ENCODE measurements at places on chromosomes 3 and 15.

- peak; percentile 39 for DNase-seq
These were observed 67.1 kb downstream of the ATP8B4 start for GRCh38 chr15:50051811-50052419.

- DNase-seq: no peak
These were observed 42.2 kb downstream of the DAPK2 start for GRCh38 chr15:64004056-64004455.

- DNase-seq: no peak
These were observed 5.1 kb upstream of the SLC25A38 start for GRCh38 chr3:39378088-39378487.

DNA sequence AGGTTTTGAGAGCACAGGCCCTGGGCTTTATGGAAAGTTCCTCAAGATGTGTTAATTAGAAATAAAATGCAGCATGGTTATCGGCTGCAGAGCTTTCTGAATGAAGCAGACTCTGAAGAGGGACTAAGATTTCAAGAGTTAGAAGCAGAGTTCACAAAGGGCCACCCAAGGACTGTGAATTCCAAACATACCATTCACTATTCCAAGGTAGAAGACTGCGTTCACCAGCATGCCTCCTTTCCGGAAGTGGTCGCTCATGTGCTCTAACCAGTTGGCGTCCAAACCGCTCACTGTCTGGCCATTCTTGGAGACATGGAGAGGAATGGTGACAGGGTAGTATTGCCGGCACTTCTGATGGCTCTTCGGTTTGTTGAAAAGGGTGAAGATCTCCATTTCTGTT is 104.9 kb downstream of the OXNAD1 start:
- DNase-seq: no peak

- DNase-seq: no peak
These were observed 128.3 kb downstream of the MAP2K5 start for GRCh38 chr15:67670647-67671305.

GRCh38 chr3:11530153-11530721 is 113.5 kb downstream of the VGLL4 start:
- peak; percentile 93 for DNase-seq

GRCh38 chr3:120821426-120821825 is 78.9 kb downstream of the GTF2E1 start:
- no peak for DNase-seq

DNA sequence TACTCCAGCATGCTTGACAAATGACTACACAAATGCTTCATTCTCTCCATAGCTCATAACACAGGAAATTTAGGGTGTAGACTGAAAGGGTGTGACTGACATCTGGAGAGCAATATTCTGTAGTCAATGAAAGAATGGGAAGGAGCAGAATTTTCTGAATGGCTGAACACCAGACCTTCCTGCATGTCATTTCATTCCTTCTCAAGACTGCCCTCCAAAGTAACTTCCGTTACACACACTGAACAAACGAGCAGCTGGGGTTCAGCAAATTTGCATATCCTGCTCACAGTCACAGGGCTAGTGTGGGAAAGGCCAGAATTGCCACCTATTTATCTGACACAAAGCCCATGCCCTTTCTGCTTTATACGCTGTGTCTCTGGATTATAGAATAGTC is 325.0 kb upstream of the CFAP20DC start:
- DNase-seq: peak; percentile 14

DNA sequence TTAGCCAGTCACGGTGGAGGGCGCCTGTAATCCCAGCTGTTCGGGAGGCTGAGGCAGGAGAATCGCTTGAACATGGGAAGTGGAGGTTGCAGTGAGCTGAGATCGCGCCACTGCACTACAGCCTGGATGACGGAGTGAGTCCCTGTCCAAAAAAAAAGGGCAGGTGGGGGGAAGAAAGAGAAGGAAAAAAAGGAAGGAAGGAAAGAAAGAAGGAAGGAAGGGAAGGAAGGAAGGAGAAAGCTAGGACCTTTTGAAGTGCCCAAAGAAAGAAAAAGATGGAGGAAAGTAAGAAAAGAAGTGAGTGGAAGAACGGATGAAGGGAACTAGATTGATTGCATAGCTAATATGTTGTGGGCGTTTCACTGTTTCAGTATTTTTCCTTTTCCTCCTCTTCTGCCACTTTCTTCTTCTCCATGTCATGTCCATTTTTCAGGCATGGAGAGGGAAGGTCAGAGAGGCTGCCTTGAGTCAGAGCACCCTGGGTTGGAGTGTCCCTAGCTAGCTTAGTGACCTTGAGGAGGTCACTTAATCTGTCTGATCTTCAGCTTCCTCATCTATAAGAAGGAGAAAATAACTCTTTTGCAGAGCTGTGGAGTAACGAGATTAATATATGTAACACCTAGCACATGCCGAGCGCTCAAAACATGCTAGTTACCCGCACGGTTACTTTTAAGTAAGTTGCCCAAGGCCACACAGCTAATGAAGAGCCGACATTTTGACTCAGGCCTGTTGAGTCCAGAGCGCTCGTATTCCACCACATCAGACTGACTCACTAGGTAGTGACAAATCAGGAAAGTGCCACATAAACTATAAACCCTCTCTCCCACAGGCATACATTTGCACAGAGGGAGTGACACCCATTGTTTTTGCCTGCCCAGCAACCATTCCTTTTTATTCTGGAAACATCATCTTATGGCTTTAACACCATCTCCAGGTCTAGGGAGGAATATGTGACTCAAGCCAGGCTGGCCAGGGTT is 42.2 kb downstream of the BHLHE40 start:
- no peak for DNase-seq

DNA sequence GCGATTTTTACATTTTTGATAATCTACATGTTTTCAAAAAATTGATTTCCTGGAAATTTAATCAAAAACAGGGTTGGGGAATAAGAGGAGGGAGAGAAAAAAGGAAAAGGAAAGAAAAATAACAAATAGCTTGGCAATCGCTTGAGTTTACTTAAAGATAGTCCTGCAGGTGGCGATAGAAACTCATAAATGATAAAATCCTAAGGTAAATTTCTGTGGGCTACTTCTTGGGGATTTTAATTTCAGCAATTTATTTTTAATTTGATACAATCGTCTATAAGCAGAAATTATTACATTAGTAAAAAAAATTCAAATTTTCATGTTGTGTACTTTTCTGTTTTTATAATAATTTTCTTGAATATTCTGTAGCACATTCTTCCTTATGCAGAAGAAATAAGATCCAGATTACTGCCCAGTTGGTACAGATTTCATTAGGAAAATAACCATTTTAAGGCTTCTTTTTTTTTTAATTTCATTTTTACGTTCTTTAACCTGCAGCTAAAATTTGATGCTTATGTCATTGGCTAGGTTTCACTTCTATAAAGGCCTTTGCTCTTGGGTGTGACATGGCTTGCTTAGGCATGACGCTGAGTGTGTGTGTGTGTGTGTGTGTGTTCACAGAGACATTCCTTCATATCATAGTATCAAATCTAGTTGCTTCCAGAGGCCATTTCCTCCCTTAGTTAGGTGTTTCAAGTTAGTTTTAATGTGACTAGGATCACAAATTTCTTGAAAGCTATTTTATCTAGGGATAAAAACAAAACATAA is 181.8 kb downstream of the MCTP2 start:
- DNase-seq: peak; percentile 69

- DNase-seq: no peak
These were observed 376 bp downstream of the TADA3 start for GRCh38 chr3:9791790-9792404.

GRCh38 chr3:58999774-59000160 is 50.1 kb downstream of the CFAP20DC start:
- peak; percentile 3 for DNase-seq

GRCh38 chr3:177778633-177779032 is 581.4 kb upstream of the TBL1XR1 start:
- DNase-seq: peak; percentile 8

DNA sequence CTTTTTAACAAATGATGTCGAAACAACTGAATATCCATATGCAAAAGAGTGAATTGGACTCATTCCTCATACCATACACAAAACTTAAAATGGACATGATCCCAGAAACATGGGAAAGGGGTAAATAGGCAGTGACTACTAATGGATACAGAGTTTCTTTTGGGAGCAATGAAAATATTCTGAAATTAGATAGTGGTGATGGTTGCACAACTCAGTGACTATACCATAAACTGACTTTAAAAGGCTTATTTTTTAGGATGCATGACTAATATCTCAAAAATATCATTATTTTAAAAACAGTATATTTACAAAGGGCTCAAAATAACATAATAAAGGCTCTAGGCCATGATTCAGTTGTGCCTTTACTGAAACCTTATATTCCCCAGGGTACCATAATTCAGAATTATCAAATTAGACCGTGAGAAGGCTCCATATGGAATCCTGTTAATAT is 16.3 kb upstream of the ATP13A3 start:
- DNase-seq: peak; percentile 63

GRCh38 chr3:81565041-81565440 is 196.4 kb downstream of the GBE1 start:
- no peak for DNase-seq

- DNase-seq: no peak
These were observed 329.4 kb upstream of the CTNNB1 start for GRCh38 chr3:40869939-40870338.

GRCh38 chr3:175105066-175105465 is 245.9 kb downstream of the NAALADL2 start:
- no peak for DNase-seq

GRCh38 chr3:153246331-153246730 is 84.3 kb downstream of the RAP2B start:
- no peak for DNase-seq

- peak; percentile 28 for DNase-seq
These were observed 1.4 kb upstream of the SEC13 start for GRCh38 chr3:10322352-10322710.

DNA sequence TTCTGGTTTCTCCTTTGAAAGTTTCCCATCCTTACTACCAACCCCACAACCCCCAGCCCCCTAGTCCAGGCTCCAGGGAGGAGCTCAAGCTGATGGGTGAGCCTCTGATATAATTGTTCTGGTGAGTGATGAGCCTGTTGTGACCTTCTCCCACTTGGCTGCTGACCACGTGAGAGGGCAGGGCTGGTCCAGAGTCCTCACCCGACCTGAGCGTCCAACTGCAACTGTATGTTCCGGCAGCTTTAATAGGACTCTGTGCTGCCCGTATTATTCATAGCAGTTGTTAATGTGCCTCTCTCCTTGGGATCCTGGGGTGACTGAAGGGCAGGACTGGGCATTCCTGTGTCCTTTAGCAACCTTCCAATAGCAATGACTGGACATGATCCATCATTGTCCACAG is 56.2 kb downstream of the B3GNT5 start:
- no peak for DNase-seq

- no peak for DNase-seq
These were observed 113.2 kb upstream of the TP63 start for GRCh38 chr3:189517981-189518380.

- DNase-seq: no peak
These were observed 433.7 kb upstream of the NAALADL2 start for GRCh38 chr3:174425422-174425821.

DNA sequence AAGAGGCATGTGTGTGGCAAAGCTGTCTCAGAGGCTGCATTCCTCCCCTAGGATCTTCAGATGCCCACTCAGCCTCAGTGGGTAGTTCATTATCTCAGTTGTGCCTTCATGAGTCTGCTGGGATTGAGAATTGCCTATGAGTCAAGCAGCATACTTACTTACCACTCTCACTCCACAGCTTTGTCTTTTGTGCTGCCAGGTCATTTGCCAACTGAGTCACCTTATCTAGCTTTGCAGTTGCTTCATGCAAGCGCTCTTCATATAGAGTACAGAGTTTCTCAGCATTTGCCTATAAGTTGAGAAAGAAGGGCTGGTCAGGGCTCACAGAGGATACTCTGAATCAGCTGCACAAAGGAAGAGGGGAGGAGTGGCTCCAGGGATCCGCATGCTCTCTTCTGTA is 89.5 kb downstream of the MYH15 start:
- DNase-seq: no peak

- no peak for DNase-seq
These were observed 701.3 kb downstream of the ROBO1 start for GRCh38 chr3:79066481-79066880.

GRCh38 chr15:41923401-41923997 is 29.6 kb upstream of the SPTBN5 start:
- no peak for DNase-seq

- peak; percentile 59 for DNase-seq
These were observed 39.1 kb downstream of the SYNM start for GRCh38 chr15:99143655-99144610.

DNA sequence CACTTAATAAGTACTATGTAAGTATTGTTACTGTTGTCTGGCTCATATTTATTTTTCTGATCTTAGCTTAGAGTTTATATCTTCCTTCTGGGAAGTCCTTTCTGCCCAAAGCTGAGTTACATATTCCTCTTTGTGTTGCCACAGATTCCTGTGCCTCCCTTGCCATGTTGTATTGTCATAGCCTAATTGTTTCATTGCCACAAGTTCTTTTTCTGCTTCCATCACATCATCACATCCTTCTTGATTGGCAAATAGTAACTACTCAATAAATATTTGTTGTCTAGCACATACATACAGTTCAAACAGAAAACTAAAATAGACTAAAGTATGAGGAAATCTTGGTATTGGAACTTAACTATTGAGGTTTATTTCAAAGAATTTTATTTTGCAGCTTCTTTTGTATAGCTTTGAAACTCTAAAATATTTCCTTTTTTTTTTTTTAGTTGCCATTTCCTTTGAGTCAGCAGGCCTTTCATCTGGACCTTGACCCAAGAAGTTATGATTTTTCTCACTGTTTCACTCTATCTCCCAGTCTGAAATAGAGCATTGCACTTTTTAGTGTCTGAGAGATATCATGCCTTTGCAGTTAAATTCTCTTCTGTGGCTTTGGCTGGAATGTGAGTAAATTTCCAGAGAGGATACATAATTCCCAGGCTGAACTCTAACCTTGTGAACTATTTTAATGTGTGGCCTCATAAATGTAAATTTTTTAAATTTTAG is 98.2 kb downstream of the ZNF609 start:
- no peak for DNase-seq

GRCh38 chr3:114929971-114930732 is 216.9 kb downstream of the ZBTB20 start:
- DNase-seq: no peak

DNA sequence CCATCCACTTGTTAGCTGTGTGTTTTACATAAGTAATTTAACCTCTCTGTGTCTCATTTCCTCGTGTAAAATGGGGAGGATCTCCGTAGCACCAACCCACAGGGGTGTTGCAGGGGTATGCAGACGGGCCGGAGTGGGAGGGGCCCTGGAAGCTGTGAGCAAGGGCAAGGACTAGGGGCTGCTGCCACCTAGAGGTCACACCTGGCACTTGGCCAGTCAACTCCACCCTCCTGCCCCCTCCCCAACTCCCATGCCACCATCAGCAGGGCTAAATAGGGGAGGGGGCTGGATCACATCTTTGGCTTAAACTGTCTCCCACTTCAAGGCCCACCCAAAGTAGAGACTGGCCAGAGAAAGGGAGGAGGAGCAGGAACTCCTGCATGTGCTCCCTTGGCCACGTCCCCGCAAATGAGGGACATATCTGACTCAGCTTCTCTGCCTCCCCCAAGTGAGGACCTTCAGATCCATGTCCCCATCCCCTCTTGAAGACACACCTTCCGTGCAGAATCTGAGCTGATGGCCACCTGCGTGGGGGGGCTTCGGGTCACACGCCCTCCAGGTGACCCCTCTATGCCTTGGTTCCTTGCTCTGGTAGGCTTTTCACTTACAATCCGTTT is 2.6 kb downstream of the CCDC9B start:
- DNase-seq: peak; percentile 84

- DNase-seq: no peak
These were observed 24.3 kb upstream of the PLXNA1 start for GRCh38 chr3:126958638-126959085.

- no peak for DNase-seq
These were observed 18.9 kb upstream of the SLC27A2 start for GRCh38 chr15:50162969-50163718.
